Dorsolateral prefrontal cortex (tissue), 122 donors: ENCODE measurements at places on chromosomes 4 and X. TPM values are rescaled to one million over a fixed set of nuclear protein-coding genes. Genes with fewer than 3 reads are reported as not detected.

The PABPC5 gene
- 2.2 TPM for total RNA-seq

GRCh38 chr4:183996868-183997267, 91.8 kb downstream of the STOX2 start:
- DNase-seq, result no peak

- no peak for DNase-seq
Measured at GRCh38 chr4:101933855-101934254, 143.3 kb downstream of the BANK1 start.

DNA sequence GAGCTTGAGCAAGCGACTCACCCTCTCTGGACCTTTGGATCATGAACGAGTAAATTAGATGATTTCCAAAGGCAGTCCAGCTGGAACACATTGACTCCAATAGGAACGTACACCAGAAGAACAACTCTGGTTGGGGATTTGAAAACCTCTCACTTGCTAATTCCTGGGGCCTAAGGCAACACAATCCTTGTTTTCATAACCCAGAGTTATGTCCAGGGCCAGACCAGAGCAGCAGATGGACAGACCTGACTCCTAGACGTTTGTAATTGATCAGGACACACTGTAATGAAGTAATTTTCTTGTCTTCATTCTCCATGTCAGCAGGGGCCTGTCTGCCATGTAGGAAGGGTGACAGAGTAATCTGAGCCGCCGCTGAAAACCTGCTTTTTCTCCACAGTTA, 283.9 kb downstream of the IDS start:
- no peak for DNase-seq

The IQCM gene
- not detected for total RNA-seq

GRCh38 chrX:16739574-16739973, 20.2 kb downstream of the SYAP1 start:
- DNase-seq, result no peak

DNA sequence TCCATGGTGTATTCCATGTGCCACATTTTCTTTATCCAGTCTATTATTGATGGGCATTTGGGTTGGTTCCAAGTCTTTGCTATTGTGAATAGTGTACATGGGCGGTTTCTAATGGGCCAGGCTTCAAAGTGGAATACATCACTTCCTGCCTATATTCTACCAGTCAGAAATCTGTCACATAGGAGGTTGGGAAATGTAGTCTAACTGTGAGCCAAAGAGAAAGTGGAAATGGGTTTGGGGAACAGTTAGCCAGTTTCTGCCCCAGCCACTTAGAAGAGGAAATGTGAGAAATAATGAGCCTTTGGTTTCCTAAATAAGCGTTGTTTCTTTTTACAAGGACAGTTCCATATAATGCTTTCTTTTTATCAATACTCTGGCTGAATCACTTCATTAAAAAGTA, 85.1 kb upstream of the AP1S2 start:
- DNase-seq, result no peak

- DNase-seq, result no peak
Measured at GRCh38 chr4:159899596-159899995, 796.7 kb downstream of the RAPGEF2 start.

The TEX13D gene
- not detected for total RNA-seq

The BMPR1B gene
- 51.5 TPM for total RNA-seq

DNA sequence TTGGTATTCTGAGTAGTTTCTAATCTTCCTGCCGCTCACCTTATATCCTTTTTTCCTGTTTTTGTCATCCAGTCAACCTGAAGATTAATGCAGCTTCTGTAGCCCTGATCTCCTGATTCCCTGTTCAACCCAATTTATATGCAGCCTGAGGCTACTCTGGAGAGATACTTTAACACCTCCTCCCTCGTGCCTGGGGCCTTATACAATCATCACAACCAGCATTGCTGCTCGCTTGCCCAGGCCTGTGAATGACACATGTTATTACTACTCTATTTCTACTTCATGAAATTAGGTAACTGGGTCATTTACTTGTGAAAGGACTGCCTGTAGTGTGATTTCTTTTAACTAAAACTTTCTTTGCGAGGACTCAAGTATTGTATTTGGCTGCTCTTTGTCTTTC, 33.7 kb upstream of the WDR17 start:
- no peak for DNase-seq

GRCh38 chr4:147984065-147984777, 252.3 kb downstream of the ARHGAP10 start:
- DNase-seq, result no peak
